Neural crest cell (in vitro differentiated cells): ENCODE measurements at places on chromosomes 4 and X. TPM values are rescaled to one million over a fixed set of nuclear protein-coding genes. Genes with fewer than 3 reads are reported as not detected.

The GYPB gene
- total RNA-seq = not detected in 2 replicates

The GAGE12F gene
- total RNA-seq = not detected in 2 replicates

DNA sequence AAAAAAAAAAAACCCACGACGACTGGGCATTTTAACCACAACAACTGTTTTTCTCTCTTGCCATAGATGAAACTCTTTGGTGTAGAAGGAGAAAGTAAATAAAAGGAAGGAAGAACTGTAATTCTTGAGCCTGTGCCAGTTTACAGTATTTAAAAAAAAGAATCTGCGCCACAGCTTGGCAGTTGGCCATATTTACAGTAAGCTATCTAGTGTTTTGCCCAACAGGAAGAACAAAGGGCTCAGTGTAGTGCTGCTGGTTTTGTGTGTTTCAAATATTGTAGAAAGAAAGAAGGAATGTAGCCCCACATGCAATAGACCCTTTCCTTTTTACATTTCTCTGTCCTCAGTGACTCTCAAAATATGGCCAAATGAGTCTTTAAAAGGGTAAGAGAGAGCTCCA is 66.1 kb downstream of the NR3C2 start:
- H3K27me3 ChIP-seq = no peaks in the 10 kb centered on the region
- H3K27ac ChIP-seq = peak overlapping the region; percentile 45
- H3K36me3 ChIP-seq = no peaks in the 10 kb centered on the region

DNA sequence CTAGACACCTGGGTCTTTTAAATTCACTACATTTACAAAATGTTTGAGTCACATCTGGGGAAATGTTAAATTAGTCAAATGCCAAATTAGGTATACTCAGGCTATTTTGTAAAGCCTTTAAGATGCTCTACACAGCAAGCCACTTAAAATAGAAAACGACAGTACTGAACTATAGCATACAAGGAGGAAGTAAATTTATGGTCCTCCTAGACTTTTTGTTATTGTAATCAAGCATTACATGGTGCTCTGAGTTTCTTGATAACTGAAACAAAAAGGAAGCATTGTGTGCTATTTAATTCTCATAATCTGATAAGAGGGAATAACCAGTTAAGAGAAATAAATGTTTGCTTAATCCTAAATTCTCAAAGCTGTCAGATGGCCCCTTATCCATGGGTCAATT is 46.2 kb downstream of the SLC9A7 start:
- H3K27me3 ChIP-seq = no peaks in the 10 kb centered on the region
- H3K4me1 ChIP-seq = peaks cover 12% of the 10 kb centered on the region
- peaks cover 2% of the 10 kb centered on the region for H3K36me3 ChIP-seq
- H3K4me3 ChIP-seq = no peak overlapping the region
- DNase-seq = no peak

DNA sequence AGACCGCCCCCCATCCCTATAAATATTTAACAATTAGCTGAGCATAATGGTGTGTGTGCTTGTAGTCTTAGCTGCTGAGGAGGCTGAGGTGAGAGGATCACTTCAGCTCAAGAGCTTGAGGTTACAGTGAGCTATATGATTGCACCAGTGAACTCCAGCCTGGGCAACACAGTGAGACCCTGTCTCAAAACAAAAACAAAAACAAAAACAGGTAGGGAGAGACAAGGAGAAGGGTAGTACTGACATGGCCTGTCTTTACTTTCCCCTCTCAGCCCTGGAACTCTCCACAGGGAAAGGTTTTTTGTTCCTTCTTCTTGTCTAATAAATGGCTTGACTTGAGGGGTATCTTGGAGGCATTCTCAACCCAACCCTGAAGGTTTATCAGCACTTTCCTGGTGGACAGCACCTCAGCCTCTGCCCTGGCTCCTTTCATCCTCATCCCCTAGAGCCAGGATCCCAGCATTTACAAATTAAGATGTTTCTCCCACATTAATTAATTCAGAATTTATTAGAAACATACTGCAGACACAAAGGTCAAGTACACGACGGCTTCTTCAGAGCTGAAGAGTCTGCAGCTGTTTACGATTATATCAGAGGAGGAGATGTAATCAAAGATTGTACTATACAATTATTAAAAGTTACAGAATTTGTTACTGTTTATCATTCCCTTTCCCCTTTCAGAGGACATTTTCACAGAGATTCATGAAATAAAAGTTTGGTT is 131.8 kb downstream of the AFF1 start:
- H3K4me3 ChIP-seq = no peak overlapping the region
- peak overlapping the region; percentile 52 for H3K27ac ChIP-seq
- H3K4me1 ChIP-seq = peaks cover 26% of the 10 kb centered on the region
- peaks cover 10% of the 10 kb centered on the region for H3K36me3 ChIP-seq
- DNase-seq = no peak

- H3K4me1 ChIP-seq = no peaks in the 10 kb centered on the region
- H3K4me3 ChIP-seq = no peak overlapping the region
- no peak overlapping the region for H3K27ac ChIP-seq
- no peaks in the 10 kb centered on the region for H3K36me3 ChIP-seq
These were observed 353.0 kb downstream of the ADAM29 start for GRCh38 chr4:175271010-175271630.
